Glutamatergic neuron (in vitro differentiated cells): ENCODE measurements at places on chromosomes 6 and 20. TPM values are rescaled to one million over a fixed set of nuclear protein-coding genes. Genes with fewer than 3 reads are reported as not detected.
A peak's percentile ranks its signal among the peaks of the same experiment; 100 is the strongest.

DNA sequence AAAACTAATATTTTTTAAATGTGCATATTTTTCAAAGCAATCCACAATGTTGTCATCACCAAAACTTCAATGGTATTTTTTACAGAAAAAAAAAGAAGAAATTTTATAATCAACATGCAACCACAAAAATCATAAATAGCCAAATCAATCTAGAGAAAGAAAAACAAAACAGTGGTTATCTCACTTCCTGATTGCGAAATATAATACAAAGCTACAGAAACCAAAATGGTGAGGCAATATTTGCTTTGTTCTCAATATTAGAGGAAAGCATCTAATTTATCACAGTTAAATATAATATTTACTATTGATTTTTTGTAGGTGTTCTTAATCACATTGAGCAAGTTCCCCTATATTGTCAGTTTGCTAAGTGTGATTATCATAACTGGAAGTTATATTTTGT lies 720.7 kb upstream of the ADGRB3 start:
- DNase-seq = no peak

GRCh38 chr6:149065658-149066556 lies 251.6 kb upstream of the TAB2 start:
- no peak for DNase-seq

Gene POU5F1
- total RNA-seq = 48.8 TPM

Gene THBD
- total RNA-seq = not detected

DNA sequence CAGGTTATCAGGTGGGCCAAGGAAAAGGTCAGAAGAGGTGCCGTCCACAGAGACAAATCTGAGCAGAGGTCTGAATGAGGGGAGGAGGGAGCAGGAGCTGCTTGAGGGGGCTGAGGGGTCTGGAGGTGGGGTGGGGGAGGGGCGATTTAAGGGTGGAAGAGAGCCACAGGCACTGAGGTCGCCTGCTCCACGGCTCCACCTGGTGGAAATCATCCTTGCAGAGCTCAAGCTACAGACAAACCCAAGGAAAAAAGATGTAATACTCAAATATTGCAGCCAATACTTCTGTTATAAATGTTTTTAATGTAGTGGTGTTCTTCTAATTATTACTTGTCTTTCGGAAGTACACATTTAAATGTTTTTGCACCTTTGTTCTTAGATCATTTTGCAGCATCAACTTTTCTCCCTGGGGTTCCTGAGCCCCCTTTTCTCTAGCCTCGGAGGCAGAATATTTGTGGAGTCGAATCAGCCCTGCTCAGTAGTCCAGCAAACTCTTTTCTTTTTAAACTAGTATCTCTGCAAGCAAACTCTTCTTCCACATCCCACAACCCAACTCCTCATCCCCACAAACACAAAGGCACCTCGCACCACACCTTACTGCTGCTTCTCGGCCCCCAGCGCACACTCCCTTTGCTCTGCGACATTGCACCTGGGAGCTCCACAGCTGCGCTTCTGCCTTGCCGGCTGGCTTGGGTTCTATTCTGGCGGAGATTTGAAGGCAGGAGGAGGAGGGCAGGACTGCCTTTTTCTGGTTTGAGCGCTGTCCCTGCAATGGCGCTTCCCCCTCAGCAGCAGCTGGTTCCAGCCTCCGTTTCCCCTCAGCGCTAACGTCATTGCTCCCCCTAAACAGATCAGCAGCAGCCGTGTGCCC lies 51.0 kb upstream of the TFAP2A start:
- DNase-seq = peak; percentile 74

Gene RPS6KA2
- total RNA-seq = 109 TPM

Gene ADGRF1
- not detected for total RNA-seq

GRCh38 chr6:5012519-5012918 lies 8.7 kb upstream of the RPP40 start:
- no peak for DNase-seq

GRCh38 chr20:41309817-41310216 lies 7.7 kb downstream of the ZHX3 start:
- no peak for DNase-seq

GRCh38 chr20:13220194-13220903 lies 725 bp upstream of the ISM1 start:
- peak; percentile 73 for DNase-seq
